Posterior vena cava (tissue), 2 donors: ENCODE measurements at places on chromosomes 6 and 20. TPM values are rescaled to one million over a fixed set of nuclear protein-coding genes. Genes with fewer than 3 reads are reported as not detected.

The MEI4 gene
- 0.09 TPM for total RNA-seq

The SLC35D3 gene
- not detected for total RNA-seq

The DEFB132 gene
- total RNA-seq: not detected

The CD164 gene
- total RNA-seq: 194 TPM

The SLPI gene
- total RNA-seq: 74.0 TPM
